Stimulated activated CD4-positive, alpha-beta T cell treated with anti-CD3 and anti-CD28 coated beads, Interleukin-12 subunit alpha, Interleukin-12 subunit beta, amount 100 ng/mL, for 4 hours (primary cell): ENCODE measurements at places on chromosomes 2 and 18.

- no peak for DNase-seq
Measured at GRCh38 chr2:29951576-29951975, 30.2 kb upstream of the ALK start.

GRCh38 chr2:15279201-15279876 is 281.8 kb downstream of the NBAS start:
- no peak for DNase-seq

DNA sequence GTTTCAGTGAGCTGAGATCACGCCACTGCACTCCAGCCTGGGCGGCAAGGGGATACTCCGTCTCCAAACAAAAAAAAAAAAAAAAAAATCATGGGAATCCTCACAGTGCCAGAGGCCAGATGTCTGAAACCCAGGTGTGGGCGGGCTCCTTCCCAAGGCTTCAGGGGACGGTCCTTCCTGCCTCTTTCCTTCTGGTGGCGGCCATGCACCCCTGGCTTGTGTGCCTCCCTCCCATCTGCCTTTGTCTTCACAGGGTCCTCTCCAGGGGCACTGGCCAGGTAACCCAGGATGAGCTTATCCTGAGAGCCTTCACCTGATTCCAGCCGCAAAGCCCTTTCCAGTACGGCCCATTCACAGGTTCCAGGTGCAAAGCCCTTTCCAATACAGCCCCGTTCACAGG is 40.9 kb upstream of the GPC1 start:
- DNase-seq = no peak

- no peak for DNase-seq
Measured at GRCh38 chr2:218880859-218881594, 375 bp downstream of the WNT10A start.

DNA sequence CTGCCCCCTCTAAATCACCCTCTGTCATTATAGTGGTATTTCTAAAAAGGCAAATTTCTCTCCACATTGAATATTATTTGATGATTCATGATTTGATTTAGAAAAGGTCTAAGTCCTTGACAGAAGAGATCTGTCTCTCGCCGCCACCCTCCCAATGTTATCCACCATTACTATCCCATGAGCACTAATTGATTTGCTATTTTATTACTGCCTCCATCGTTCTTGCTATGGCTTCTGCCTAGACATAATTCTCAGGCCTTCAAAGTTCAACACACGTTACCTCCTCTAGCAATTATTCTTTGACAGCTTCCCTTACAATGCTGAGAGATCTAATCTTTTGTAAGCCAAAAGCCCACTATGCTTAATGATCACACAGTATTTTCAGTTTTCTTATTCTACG is 507.0 kb upstream of the CHAC2 start:
- DNase-seq = no peak

GRCh38 chr2:19649785-19650380 is 251.9 kb downstream of the TTC32 start:
- no peak for DNase-seq

DNA sequence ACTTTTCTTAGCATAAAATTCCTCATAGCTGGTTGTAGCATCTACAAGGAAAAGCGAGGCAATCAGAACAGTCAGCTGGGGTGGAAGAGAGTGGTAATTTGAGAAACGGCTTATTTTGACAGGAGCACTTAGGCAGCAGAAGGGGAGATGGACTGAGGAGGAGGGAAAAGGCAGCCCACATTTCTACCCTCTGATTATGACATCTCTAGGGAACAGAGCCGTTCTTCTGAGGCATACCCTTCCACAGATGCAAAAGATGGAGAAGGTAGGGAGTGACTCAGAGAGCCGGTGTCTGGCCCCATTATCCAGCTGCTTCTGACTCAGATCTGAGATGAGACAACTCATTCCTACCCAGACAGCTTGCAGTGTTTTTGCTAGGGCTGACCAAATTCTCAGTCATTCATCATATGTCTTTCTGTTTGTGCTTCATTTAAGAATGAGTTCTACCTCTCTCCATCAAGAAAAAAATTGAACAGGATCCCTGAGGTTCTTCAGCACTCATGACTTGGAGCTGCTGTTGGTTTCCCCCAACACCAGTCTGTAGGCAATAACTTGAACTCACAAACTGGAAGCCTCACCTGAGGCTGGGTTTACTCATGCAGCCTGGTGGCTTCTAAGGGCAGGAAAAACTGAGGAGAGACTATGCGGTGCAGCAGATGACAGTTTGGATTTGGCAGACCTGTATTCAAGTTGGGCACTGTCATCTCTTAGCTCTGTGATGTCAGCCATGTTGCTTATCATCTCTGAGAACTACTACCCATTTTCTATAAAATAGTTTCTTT is 15.9 kb upstream of the SEC11C start:
- no peak for DNase-seq

DNA sequence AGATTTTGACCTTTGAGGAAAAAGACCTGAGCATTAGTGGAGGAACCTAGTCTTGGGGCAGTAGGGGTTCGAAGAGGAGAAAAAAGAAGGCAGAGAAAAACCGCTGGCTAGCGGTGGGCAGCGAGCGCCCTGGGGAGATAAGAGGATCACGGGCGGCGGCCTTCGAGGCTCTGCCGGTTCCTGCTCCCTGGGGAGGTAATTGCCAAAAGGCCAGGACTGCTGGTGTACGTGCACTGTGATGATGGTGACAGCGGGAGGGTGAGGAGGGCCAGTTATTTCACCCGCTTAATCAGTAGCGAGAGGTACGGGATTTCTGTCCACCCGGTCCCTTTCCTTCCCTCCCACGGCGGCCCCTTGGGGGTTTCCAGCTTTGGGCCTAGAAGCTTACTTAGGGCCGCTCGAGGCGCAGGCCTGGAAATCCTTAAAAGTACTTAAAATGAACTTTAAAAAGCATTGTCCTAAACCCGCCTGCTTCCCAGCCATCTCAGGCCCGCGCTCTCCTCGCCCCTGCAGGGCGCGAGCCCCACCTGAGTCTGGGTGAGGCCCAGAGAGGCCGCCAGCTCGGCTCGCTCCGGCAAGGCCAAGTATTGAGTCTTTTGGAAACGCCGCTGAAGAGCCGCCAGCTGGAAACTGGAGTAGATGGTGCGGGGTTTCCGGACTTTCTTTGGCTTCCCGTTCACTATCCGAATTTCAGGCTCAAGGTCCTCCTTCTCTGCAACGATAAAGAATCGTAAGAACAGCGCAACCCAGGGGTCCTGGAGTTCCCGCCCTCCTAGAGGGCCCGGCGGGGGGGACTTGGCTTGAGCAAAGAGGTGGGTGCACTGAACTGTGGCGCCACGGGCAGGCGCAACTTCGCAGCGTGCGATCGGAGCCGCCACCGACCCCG is 1.5 kb downstream of the DLX2 start:
- DNase-seq = no peak

DNA sequence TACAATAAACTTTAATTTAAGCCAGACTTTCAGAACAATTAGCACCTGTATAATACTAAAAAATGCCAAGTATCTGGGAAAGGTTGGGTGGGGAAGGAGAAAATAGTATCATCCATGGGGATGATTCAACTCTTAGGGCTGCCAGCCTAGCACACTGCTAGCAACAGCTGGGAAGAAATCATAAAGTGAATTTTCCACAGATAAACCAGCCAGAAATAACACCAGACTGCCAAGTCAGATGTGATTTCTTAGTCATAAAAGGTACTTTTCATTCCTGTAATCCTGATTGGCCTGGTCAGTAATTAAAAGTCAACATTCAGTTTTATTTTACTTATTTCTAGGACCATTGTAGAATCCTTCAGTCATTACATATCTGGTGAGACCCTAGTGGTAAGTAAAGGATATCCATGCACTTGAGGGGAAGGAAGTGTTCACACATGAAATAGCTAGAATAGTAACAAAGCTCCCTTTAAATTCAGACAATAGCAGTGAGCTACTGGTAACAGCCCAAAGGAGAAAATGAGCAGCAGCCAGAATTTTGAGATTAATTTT is 59.4 kb downstream of the LIMS1 start:
- no peak for DNase-seq

GRCh38 chr2:177143444-177143843 is 69.2 kb upstream of the HNRNPA3 start:
- DNase-seq = no peak

GRCh38 chr18:22547807-22548561 is 130.3 kb upstream of the CTAGE1 start:
- DNase-seq = no peak
